ENCODE measurements at places on chromosomes 7 and 10.

DNA sequence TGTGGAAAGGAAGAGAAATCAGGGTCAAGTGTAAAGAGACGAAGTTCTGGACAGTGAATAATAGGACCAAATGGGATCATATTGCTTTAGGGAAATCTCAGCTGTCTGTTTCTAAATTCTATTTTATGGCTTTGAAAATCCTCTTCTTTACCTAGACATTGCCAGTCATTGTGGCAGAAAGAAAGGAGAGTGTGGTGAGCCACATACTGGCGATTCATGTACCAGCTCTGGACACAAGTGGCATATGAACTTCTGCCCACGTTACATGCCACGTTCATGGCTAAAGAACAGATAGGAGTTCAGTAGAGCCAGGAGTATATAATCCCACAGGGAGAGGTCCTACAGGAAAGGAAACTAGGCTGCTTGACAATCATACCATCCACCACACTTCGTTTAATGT, 28.0 kb downstream of the STARD3NL start:
- no peak for DNase-seq

DNA sequence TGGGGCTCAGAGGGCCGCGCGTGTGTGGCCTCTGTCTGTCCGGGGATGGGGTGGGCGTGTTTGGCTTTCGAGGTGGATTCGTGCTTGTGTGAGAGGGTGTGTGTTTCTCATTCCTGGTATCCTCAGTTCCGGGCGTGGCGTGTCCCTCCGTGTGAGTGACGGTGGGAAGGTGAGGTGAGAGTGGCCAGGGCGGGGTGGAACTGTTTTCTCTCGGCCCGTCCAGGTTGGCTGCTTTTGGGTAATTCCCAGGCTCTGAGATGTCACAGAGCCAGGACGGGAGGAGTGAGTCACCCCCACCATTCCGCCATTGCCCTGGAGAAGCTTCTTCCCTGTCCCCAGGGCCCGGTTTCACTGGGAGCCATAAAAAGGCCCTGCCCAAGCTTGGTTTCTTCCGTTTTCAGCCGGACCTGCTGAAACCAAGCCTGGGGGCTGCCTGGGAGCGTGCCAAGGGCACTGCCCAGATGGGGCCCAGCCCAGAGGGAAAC, 21.3 kb upstream of the CLDN4 start:
- DNase-seq = no peak

DNA sequence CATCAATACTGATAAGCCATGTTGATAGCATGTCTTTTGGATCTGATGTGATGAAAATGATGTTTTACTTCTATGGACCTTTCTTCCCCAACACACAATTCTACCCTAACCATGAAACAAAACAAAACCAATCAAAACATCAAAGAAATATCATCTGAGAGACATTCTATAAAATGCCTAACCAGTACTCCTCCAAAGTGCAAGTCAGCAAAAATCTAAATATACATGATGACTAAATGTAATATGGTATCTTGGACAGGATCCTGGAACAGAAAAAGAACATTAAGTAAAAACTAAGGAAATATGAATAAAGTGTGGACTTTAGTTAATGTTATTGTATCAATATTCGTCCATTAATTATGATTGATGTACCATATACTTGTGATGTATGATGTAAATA, 625.1 kb downstream of the MAGI2 start:
- DNase-seq = no peak

- no peak for DNase-seq
These were observed 109.3 kb downstream of the RTKN2 start for GRCh38 chr10:62159351-62159750.

- no peak for DNase-seq
These were observed 246.7 kb downstream of the FGFR2 start for GRCh38 chr10:121351540-121351939.
